ENCODE measurements at places on chromosomes 2 and 18. TPM values are rescaled to one million over a fixed set of nuclear protein-coding genes. Genes with fewer than 3 reads are reported as not detected.
A peak's percentile ranks its signal among the peaks of the same experiment; 100 is the strongest.

DNA sequence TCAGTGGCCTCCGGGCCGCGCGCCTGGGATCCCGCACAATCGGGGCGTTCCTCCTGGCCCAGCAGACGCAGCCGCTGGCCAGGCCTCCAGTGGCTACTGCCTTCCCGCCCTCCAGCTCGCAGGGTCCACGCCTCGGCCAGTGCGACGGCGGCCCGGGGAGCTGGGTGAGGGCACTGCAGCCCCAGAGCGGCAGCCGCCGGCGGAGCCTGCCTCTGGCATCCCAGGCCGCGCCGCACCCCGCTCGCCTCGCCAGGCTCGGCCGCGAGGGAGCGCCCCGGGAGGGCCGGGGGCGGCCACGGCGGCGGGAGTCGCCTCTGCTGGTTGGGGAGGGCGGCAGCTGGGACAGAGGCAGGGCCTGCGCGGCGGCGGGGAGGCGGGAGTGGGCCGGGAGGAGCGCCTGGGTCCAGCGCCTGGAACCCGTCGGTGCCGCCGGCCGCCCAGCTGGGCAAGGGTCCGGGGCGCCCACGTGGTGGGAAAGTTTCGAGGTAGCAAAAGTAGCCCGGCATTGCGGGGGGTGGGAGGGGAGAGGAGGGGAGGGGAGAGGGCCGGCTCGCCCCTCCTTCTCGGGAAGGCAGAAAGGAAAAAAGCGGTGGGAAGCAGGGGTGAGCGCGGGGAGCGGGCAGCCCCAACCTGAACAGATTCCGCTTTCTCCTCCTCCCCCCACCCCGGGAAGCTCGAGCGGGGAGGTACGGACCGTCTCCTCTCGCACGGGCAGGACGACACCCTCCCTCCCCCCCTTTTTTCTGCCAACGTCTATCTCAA, 1.5 kb upstream of the INHBB start:
- no peak for DNase-seq

GRCh38 chr2:23354554-23354953, 30.4 kb upstream of the KLHL29 start:
- no peak for DNase-seq

DNA sequence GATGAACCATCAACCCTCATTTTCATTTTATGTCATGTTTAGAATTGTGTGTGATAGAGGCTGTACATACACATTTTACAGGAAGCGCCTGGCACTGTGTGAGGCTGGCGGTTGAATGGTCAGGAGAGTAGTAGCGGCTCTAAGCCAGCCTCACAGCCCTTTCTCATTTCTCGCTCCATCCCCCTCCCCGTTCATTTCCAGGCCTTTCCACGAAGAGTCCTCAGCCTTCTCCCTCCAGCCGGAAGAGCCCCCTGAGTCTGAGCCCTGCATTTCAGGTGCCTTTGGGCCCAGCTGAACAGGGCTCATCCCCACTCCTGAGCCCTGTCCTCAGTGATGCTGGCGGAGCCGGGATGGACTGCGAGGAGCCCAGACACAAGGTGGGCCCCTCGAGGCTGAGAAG, 51.8 kb downstream of the STK25 start:
- DNase-seq, result no peak

Gene KCNK3
- total RNA-seq, result 0.05 TPM

DNA sequence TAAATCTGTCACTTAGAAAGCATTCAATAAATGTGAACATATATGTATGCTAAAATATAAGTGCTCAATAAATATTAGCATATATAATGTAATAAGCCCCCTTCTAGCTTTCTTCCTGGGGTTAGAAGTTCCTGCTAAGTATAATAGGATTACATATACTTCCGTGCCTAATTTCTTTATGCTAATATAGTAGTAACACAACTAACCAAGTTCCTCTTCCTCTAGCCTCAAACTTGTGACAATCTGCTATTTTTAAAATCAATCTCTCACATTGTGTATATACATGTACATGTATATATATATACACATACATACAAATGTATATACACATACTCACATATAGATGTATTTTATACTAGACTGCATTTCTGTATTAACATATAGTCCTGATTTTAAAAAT, 32.2 kb downstream of the TLK1 start:
- no peak for DNase-seq

GRCh38 chr2:166802475-166802874, 85.8 kb upstream of the XIRP2 start:
- DNase-seq, result no peak

DNA sequence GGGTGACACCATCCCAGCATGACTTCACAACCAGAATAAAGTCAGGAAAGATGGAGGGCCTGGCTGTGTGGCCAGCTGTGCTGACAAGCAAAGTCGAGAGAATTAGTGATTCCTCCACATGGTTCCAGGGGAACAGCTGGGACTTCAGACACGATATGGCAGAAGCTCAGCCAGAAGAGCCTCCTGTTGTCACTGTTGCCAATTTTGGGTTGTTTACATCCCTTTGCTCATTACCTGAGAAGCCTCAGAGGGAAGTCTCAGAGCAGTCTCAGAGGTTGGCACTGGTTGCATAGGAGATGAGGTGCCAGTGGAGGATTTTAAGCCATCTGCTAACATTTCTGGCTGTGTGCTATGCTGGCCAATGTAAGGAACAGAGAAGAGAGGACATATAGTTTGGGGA, 16.0 kb downstream of the LINC00305 start:
- no peak for DNase-seq

DNA sequence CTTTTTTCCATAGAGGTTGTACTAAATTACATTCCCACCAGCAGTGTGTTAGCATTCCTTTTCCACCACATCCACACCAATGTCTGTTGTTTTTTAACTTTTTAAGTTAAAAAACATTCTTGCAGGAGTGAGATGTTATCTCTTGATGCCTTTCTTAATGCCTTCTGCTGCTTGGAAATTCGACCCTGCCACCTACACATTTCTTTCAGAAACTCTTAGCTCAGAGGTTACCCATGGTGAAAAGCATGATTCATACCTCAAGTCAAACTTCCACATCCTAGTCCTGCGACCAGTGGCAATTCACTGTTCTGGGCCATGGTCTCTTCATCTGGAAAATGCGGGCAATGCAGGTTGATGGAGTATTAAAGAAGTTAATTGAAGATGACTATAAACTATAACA, 12.7 kb upstream of the HNMT start:
- DNase-seq, result peak; percentile 34

DNA sequence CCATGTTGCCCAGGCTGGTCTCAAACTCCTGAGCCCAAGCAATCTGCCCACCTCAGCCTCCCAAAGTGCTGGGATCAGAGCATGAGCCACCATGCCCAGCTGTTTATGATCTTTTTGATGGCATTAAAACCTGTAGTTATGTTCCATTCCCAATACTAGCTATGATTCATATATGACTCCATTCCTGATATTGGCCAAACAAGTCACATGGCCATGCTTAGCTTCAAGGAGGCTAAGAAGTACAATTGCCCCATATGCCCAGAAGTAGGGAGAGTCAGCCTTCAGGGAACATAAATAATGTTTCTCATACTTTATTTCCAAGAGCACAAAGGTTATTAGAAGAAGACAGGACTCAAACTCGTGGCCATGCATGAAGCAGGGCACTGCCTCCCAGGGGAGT, 132.4 kb upstream of the RAB6C start:
- no peak for DNase-seq

DNA sequence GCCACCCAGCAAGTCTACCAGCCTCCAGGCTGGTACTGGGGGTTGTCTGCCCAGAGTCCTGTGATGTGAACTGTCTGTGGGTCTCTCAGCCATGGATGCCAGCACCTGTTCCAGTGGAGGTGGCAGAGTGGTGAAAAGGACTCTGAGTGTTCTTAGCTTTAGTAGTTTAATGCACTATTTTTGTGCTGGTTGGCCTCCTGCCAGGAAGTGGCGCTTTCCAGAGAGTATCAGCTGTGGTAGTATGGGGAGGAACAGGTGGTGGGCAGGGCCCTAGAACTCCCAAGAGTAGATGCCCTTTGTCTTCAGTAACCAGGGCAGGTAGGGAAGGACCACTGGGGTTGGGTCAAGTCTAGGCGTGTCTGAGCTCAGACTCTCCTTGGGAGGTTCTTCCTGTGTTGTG, 356.7 kb downstream of the STK39 start:
- DNase-seq, result no peak

GRCh38 chr18:25621144-25621543, 269.2 kb upstream of the ZNF521 start:
- no peak for DNase-seq

Gene ITGA4
- total RNA-seq, result 23.5 TPM

Gene APOB
- total RNA-seq, result not detected

Gene GCG
- total RNA-seq, result not detected
